ENCODE measurements at places on chromosomes 2 and 18. TPM values are rescaled to one million over a fixed set of nuclear protein-coding genes. Genes with fewer than 3 reads are reported as not detected.

The PROKR1 gene
- 0.65 TPM for total RNA-seq

The PCGF1 gene
- total RNA-seq = 12.6 TPM

The SGPP2 gene
- not detected for total RNA-seq

The G6PC2 gene
- not detected for total RNA-seq

The PJVK gene
- 8.8 TPM for total RNA-seq

The CYRIA gene
- 21.2 TPM for total RNA-seq

The HRH4 gene
- total RNA-seq = not detected
